CD8-positive, alpha-beta memory T cell (primary cell): ENCODE measurements at places on chromosomes 12 and 14.

DNA sequence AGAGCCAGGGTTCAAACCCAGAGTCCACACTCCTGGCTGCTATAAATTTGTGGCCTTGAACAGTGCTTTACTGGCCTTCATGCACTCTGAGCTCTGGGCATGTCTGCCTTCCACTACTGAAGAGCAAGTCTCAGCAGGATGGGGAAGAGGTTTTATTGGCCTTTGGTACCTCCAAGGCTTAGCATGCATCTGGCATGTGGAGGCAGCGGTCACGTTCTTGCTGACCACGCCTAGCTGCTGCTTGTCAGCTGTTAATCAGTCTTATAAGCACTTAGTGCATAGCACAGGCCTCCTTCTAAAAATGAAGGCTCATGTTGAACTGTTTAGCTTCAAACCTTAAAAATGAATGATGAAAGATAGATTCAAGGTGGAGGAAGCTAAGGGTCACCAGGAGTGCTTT, 177.5 kb downstream of the PELI2 start:
- no peak for DNase-seq

GRCh38 chr12:70683976-70684375, 46.7 kb upstream of the PTPRB start:
- no peak for DNase-seq

DNA sequence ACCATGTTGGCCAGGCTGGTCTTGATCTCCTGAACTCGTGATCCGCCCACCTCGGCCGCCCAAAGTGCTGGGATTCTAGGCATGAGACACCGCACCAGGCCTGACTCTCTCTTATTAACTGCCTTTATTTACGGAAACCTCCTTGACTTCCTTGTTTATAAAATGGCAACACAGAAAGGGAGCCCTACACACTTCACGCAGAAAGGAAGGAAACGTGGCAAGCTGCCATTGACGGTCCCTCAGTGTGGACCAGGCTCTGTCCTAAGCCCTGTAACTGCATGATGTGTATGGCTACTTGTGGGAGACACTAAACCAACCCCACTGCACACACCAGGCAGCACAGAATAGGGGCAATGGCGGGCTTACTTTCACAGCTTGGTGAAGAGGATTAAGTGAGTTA, 11.7 kb downstream of the CINP start:
- no peak for DNase-seq

DNA sequence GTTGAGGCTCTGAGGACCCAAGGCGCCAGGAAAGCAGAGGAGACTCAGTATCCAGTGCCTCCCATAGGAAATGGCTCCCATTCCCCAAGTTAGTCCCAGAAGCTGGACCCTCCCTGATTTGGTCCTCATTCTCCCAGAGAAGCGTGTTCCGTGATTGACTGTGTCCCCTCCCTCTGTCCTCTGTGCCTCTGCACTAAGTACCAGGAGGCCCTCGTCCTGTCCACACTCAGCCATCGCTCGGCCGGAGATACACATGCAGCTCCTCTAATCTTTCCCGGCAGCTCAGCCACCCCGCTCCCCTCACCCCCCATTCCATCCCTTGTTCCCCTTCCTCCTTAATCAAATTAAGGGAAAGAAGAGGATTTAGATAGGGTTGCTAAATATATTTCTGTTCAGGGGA, 28.3 kb upstream of the ATP2A2 start:
- no peak for DNase-seq

- DNase-seq = peak; percentile 13
These were observed 491 bp downstream of the WDR20 start for GRCh38 chr14:102140027-102140749.

DNA sequence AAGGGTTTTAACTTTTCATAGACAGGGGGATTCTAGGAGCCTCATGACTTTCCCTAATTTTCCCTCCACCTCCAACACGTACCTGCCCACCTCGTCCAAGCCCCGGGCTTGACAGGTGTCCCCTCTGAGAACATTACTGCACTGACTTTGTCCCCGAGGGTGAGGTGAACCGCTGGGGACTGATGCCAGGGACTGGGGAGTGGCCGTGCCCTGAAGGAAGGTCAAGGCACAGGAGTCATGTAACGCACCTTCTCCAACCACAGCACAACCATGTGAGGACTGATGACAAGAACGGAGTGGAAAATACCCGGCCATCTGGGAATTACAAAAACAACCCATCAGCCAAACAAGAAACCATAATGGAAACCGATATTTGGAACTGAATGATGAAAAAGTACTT, 214.7 kb upstream of the C14orf180 start:
- peak; percentile 25 for DNase-seq

- DNase-seq = no peak
These were observed 158.8 kb upstream of the NPAS3 start for GRCh38 chr14:32779840-32780239.

GRCh38 chr12:131808744-131809371, 19.3 kb upstream of the MMP17 start:
- no peak for DNase-seq

- no peak for DNase-seq
These were observed 181.9 kb upstream of the SLC38A2 start for GRCh38 chr12:46554460-46554859.

DNA sequence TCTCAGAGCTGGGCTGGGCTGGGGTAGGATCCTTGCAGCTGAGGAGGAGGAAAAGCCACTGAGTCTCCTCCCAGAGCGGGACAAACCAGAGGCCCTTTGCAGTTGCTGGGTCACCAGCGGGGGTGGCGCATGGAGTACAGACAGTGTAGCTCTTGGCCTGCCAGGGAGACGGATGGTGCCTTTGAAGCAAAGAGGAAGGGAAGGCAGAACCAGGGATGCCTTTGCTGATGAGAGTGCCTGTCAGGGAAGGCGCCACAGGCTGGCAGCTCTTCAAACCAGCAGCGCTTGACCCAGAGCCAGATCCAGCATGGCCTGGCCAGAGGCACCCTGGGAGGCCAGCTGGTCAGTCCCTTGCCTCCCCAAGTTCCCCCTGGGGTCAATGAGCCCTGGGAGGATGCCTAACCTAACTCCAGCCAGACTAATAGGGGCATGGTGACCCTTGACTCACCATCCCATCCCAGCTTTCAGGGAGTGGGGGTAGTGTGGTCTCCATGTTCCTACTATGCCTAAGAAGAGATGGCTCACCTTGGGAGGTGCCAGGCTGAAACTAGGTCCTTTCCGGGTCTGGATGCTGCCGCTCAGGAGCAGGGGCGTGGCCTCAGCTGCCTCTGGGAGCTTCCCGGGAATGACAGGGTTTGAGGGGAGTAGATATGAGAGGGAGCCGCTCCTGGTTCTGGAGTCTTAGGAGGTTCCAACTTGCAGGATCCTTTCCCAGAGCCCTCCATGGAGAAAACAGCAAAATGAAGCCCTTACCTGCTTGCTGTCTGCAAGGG, 19.8 kb downstream of the VASH1 start:
- DNase-seq = no peak

- DNase-seq = no peak
These were observed 8.0 kb upstream of the ACTR10 start for GRCh38 chr14:58191763-58192601.

GRCh38 chr12:96493106-96493505, 3.7 kb downstream of the CFAP54 start:
- no peak for DNase-seq

DNA sequence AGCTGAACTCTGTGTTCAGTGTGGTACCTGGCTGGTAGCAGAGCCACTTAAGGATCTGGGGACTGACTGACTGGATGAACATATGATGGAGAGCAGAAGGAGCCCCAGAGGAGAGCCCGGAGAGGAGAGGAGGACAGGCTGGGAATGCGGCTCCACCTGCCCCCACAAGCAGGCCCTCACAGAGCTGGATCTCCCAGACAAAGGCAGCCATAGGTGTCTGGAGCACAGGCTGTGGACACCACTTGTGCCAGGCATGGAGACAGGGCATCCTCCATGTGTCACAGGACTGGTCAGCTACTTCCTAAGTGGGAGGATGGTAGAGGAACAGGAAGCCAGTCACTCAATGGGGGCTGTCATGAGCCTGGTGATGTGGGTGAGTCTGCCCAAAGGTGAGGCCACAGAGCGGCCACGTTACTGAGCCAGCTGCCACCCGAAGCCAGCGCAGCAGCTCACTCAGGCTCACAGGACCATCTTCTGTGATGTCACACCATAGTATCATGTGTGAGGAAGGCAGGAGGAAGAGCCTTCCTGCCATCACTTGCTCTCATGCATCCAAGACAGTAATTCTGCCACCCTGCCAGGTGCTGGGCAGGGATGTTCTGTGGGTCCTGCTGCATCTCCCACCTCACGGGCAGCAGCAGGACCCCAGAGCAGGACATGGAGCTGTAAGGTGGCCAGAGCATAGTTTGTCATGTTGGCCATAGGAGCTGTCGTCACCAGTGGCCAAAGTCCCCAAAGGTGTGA, 72.1 kb downstream of the PRIMA1 start:
- no peak for DNase-seq

GRCh38 chr12:5318874-5319273, 113.0 kb upstream of the NTF3 start:
- no peak for DNase-seq

DNA sequence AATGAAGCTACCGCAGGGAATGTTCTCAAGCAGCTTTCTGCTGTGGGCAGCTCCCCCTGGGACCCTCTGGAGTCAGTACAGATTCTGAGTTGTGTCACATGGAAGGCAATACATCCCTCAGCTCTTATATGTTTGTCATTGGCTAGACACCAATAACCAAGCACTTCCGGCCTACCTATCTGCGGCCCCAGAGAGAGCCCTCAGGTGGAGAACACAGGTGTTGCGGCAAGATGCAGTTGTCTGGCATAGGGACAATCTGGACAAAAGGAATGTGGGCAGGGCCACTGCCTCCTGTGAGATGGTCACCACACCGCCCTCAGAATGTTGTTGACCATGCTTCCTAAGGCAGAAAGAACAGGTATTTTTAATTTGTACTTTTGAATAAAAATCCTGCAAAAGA, 118.7 kb downstream of the BRMS1L start:
- DNase-seq = no peak
